ENCODE measurements at places on chromosomes 13 and 19.
A peak's percentile ranks its signal among the peaks of the same experiment; 100 is the strongest.

DNA sequence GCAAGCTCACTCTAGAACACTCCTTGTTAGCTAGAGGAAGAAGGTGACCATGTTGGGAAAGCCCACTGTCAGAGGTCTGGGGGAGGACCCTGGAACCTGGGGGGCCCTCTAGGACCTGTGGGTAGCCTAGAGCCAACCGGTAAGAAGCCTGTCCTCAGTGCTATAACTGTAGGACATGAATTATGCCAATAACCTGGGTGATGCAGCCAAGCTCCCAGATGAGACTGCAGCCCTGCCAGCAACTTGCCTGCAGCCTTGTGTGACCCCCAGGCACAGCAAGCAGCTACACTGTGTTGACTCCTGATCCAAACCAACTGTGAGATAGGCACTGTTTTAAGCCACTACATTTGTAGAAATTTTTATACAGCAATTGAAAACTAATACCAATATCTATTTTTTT is 122.3 kb downstream of the MIPEP start:
- no peak for DNase-seq

DNA sequence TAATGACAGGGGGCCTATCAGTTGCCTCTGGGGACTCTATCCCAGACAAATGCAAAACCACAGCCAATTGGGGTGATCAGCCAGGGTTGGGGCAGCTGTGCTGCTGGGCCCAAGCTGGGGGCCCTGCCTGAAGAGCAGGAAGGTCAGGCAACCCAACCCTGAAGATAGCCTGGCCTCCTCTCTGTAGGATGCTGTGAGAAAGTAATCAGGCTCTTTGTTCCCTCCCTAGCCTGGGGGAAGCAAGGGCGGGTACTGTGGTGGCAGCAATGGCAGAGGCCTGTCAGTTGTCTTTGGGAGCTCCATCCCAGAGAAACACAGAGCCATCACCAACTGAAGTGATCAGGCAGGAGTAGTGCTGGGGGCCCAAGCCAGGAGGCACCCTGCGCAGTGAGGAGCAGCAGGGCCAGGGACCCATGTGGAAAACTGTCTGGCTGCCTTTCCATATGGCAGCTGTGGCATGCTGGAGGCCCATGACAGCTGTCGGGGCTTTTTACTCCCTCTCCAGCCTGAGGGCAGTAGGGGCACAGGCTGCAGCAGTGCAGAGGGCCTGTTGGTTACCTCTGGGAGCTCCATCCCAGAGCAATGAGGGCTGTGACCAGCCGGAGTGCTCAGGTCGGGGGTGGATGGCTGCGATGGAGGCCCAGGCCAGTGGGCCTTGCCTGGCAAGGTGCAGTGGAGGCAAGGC is 73.6 kb upstream of the ATP12A start:
- DNase-seq = no peak

DNA sequence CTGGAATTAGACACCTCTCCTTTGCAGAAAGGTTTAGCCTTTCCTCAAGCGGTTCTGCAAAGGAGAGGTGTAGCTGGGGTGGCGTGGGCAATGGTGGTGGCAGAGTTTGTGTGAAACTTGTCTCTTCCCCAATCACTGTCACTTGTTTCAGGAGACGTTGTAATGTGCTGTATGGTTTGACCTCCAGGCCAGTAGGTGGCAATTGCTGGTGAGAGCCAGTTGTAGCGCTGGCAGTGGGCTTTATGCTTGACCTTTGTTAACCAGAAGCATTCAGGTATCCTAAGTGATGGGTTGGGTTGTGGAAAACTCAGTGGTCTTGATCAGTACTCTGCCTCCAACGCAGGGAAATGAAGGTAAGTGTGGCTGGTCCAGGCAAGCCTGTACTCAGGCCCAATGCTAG is 12.7 kb upstream of the LILRA5 start:
- no peak for DNase-seq

DNA sequence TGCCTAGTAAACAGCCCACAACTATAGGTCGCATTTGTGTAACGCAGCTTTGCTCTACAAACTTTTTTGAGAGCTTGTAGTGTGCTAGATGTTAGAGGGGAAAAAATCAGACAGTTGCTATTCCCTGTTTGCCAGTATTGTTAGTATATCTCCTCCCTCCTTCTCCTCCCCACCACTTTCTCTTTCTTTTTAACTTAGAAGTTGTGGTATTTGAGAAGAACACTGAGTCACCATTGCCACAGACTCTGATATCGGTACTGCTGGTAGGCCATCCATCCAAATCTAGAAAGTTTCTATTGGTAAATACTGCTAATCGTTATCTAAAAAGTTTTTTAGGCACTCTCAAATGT is 666 bp downstream of the POMP start:
- DNase-seq = peak; percentile 43

- no peak for DNase-seq
Measured at GRCh38 chr13:45474584-45475454, 10.1 kb downstream of the COG3 start.

GRCh38 chr13:31199849-31200636 is at the start of gene B3GLCT:
Gene B3GLCT (plus strand): TSS chr13:31199975. CDS start chr13:31200085, 110 bp downstream.
- peak; percentile 75 for DNase-seq

- peak; percentile 13 for DNase-seq
Measured at GRCh38 chr19:19385896-19386869, 19.3 kb upstream of the GATAD2A start.
